Brain pericyte (primary cell): ENCODE measurements at places on chromosomes 6 and 20.

GRCh38 chr6:79269877-79270276 is 35.4 kb upstream of the HMGN3 start:
- DNase-seq, result peak; percentile 66

GRCh38 chr20:38132156-38132909 is 32.7 kb downstream of the TGM2 start:
- DNase-seq, result no peak

GRCh38 chr20:49029203-49029602 is 16.9 kb upstream of the CSE1L start:
- no peak for DNase-seq

DNA sequence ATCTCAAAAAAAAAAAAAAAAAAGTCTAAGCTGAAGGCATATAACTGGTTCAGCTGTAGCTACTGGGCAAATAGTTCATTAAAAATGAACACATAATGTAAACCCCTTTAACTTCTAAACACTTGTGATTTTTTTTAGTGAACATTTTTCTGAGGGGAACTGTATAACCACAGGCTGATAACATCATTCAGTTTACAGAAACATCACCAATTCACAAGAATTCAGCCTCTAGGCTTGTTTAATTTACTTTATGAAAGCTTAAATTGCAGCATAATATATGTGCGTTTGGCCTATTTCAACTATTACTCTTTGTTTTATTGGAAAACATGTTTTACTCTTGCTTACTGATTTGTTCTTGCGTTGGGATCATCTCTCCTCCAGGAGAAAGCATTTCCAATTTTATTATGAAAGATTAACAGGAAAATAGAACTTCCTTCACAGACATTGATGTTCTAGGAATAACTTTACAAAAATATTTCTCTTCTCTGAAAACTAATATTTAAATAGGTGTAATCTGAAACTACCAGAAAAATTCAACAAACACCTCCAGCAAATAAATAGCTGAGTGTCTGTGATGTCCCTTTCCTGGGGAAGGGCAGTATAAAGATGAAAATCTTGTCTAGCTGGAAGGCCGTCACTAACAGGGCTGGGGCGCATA is 284.5 kb downstream of the UST start:
- no peak for DNase-seq

- no peak for DNase-seq
Measured at GRCh38 chr6:67016921-67017460, 1310.0 kb upstream of the EYS start.

GRCh38 chr6:108200631-108201030 is 34.8 kb downstream of the NR2E1 start:
- peak; percentile 33 for DNase-seq

DNA sequence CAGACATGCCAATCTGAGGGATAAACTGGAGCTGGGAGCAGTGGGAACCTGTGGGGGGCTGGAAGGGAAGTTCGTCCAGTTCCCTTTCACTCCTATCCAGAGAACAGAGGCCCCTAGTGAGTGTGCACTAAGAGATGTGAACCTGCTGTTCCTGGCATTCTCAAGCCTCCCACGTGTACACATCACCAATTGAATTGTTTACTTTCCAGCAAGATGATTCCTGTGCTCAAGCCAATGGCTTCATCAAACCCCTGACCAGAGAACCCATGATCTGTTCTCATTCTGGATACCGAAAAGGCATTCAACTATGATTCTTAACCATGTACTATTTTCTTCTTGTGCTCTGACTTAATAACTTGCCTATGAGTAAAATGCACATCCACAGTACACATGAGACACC is 10.2 kb upstream of the SLC22A3 start:
- DNase-seq, result no peak

DNA sequence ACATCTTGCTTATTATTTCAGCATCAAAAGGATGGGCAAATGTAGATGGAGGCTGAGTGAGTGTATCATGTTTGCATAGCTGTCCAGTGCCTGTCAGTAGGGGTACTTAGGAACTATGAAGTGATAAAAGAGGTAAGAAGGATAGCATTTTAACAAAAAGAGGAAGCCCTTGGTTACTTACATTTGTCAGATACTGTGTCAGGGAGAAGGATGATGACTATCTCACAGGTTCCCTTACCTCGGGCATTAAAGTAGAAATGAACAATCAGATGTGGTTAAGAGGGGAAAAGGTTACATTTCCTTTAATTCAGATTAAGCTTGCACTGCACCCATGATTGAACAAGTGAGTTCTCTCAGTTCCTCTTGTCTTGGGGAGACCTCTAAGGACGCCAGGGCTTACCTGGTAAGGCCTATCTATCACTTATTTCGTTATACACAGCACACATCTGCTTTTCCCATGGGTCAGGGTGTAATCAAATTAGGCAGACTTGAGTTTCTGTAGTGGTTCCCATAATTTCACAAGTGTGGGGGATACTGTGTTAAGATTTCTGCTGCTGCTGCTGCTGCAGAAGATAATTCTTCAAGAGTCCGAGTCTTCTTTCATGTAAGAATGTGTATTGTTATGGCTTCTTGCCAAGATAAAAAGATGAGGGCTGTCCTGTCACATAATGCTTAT is 4.5 kb downstream of the FOXO3 start:
- no peak for DNase-seq

DNA sequence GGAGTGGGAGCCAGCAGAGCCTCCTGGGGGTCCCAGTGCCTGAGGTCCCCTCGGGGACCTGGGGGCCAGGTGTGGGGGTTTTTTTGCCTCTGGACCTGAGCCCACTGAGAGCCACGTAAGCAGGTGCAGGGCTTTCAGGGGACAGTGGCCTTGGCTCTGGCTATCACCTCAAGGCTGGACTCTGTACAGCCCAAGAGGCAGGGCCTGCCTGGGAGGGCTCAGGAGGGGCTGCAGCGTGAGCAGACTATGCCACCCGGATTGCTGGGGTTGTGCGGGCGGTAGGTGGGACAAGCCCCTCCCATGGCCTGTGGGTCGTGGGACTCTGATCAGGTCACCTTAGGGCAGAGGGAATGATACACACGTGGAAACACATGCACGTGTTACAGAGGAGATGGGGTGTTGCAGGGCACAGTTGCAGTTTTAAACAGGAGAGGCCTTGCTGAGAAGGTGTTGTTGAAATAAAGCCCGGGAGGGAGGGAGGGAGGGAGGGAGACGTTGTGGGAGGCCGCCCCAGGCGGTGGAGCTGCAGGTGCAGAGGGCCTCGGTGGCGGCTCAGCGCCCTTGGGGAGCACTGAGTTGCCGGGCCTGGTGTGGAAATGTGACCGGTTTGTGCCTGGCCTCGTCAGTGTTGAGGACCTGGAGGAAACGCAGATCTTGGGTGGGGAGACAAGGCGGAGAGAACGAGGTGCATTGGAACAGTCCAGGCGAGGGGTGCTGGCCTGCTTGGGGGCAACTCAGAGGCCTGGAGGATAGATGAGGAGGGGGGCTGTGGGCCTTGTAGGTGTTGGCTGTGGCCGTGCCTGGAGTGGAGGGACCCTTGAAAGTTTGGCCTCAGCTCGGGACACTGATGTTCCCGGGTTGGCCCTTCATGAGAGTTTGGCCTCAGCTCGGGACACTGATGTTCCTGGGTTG is 2.3 kb downstream of the TCEA2 start:
- DNase-seq, result no peak

- DNase-seq, result no peak
Measured at GRCh38 chr20:26167499-26167898, 470.8 kb upstream of the ZNF337 start.

GRCh38 chr20:25287631-25288290 is 39.9 kb downstream of the PYGB start:
- no peak for DNase-seq

GRCh38 chr6:11714798-11715285 is 63.8 kb downstream of the ADTRP start:
- no peak for DNase-seq

DNA sequence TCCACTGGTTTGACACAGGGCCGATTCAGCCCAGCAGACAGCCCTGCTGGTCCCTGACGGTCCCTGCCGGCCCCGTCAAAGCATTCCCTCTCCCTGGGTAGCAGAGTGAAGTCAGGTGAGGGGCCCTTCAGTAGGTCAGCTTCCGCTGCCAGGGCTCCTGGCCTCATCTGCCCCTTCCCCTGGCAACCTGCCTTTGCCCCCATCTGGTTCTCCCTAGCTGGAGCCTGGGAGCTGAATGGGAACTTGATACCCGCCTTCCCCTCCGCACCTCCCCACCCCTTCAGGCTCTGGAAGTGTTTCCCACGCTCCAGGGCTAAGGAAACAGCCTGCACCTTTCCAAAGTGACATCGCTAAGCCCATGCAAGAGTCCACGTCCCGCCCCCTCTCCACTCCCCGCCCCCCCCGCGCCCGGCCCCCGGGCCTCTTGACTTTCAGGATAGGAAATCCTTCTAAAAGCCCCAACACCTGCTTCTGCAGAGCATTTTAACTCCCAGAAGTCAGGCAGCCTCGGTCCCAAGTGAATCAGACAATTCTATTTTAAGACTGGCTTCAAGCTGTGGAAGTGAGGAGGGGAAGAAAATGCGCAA is 53.3 kb downstream of the ISM1 start:
- DNase-seq, result no peak

DNA sequence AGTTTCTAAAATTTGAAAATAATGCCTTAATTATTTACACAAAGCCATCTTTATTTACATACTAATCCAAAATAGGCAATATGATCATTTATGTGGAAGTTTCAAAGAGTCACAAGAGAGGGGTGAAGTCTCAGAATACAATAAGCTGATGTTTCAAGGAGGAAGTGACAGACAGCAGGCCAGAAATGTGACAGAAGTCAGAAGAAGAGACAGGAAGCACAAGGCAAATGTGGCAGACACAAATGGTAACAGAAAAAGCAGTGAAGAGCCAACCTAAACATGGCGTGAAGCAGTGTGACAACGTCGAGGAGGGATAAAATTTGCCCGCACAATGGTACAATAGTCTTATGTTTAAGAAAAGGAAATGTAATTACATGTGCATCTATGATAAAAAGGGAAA is 59.8 kb downstream of the SHPRH start:
- DNase-seq, result no peak

GRCh38 chr6:6516666-6517458 is 71.7 kb upstream of the LY86 start:
- DNase-seq, result no peak

DNA sequence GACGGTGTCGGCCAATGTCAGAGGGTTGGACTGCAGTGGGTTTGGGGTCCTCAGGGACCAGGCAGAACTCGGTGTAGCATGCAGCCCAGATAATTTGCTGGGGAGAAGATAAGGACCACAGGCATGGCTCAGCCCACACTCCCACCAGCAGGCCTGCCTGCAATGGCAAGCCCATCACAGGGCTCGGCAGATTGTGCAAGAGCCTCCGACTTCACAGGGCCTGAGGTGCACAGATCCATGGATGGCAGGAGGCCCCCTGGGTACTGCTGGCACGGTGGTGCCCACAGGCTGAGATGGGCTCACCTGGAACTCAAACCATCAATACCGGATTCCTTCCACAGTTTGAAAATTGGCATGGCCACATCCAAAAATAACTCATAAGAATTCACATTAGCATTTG is 180.3 kb downstream of the TTLL2 start:
- DNase-seq, result no peak

DNA sequence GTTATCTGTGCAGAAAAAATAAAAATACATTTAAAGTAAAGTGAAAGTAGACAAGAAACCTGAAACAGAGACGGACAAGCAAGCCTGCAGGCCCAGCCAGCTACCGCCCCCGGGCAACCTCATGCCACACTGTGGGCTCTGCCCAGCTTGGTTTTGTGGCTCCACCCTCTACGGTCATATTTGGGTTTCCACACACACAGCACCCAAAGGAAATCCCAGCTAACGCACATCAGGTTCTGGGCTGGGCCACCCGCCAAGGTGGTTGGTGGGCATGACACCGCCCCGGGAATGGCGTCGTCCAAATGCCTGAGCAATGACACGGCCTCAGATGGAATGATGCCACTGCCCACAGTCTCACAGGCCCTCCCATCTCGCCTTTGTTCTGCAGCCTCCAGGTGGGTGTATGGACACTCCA is 22.9 kb downstream of the FAM110A start:
- no peak for DNase-seq

GRCh38 chr6:150691463-150691862 is 91.8 kb downstream of the PLEKHG1 start:
- DNase-seq, result no peak

- no peak for DNase-seq
Measured at GRCh38 chr6:158554611-158555361, 5.1 kb upstream of the TMEM181 start.

- DNase-seq, result no peak
Measured at GRCh38 chr6:30712441-30712945, 4.6 kb downstream of the MDC1 start.

GRCh38 chr6:137165375-137166246 is 7.8 kb downstream of the IL22RA2 start:
- no peak for DNase-seq

GRCh38 chr20:32191873-32192272 is 15.7 kb downstream of the PLAGL2 start:
- no peak for DNase-seq

DNA sequence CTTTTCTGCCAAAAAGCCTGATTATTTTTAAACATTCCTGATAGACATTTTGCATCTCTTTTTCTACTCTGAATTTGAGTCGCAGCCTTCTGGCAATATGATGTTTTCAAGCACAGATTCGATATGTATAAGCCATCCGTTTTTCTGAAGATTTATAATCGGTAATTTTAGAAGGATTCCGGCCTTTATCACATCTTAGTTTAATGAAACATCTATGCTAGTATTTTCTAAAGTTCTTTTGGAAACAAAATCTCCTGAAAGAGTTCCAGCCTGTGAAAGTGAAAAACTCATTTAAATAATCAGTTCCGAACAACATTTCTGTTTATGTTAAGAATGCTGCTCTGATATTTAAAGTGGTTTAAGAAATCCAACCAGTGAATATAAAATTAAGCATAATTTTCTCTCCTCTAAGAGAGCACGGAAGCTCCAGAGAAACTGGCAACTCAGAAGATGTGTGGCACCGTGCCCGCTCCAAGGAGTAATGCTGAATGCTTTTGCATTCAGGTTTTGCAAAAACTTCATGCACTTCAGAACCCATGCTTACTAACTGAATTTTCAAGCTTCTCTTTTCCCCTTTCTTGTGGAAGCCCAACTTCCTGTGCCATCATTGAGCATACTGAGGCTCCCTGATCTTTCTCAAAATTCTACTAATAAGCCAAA is 20.7 kb downstream of the NDUFAF4 start:
- DNase-seq, result no peak

DNA sequence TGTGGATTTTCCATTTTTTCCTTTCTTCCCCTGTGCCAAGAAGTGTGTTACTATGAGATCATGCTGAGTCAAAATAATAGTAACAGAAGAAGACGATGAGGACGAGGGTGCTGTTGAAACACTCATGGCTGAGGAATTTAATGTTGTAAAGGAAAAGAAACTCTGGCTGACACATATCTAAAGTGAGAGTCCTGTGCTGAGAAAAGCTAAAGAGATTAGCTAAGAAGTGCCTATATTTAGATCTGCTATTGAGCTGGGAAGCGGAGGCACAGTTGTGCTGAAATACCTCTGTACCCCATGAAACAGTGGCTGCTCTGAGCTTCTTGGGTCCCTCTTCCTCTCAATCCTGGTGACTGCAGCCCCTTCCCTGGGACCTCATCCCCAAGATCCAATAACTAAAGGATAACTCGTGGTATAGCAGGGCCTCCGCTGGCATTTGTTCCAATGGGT is 1.1 kb upstream of the SYTL3 start:
- DNase-seq, result no peak

GRCh38 chr6:108853077-108853476 is 4.9 kb downstream of the ARMC2 start:
- DNase-seq, result no peak

GRCh38 chr20:41007481-41007880 is 21.1 kb upstream of the TOP1 start:
- DNase-seq, result no peak
